Left ventricle myocardium inferior (tissue), 1 donor: ENCODE measurements at places on chromosomes 7 and 10. TPM values are rescaled to one million over a fixed set of nuclear protein-coding genes. Genes with fewer than 3 reads are reported as not detected.
A peak's percentile ranks its signal among the peaks of the same experiment; 100 is the strongest.

- H3K27ac ChIP-seq: no peak overlapping the region
- peaks cover 82% of the 10 kb centered on the region for H3K36me3 ChIP-seq
- DNase-seq: no peak
Observed at GRCh38 chr10:15123749-15124184, 26.6 kb downstream of the RPP38 start.

- H3K27me3 ChIP-seq: no peaks in the 10 kb centered on the region
- peaks cover 17% of the 10 kb centered on the region for H3K4me1 ChIP-seq
- no peak for DNase-seq
Observed at GRCh38 chr10:110448682-110449418, 48.9 kb upstream of the DUSP5 start.

DNA sequence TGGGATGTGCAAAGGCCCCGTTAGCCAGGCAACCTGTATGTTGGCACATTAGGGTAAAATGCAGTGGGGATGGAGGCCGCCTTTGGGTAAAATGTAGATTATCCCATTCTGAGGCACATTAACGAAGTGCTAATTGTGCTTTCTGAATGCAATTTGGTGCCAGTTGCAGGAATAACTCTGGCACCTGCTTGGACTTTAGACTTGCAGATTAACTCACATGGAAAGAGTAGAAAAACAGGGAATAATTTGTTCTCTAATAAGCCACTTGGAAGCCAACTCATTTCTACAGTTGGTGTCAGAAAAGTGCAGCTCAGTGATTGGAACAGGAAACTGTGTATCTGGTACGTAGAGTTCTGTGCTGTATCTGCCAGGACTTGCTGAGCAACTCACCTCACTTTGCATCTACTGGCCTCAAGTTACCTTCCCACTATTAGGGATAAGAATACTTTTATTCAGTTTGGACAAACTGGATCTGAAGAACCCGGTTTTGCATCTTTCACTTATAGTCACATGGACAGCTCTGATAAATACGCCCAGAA lies 377.4 kb upstream of the PODXL start:
- peaks cover 55% of the 10 kb centered on the region for H3K27me3 ChIP-seq
- no peaks in the 10 kb centered on the region for H3K4me1 ChIP-seq
- no peak overlapping the region for H3K27ac ChIP-seq

METTL27 gene
- 0.44 TPM for total RNA-seq

INSYN2A gene
- total RNA-seq: not detected

DNA sequence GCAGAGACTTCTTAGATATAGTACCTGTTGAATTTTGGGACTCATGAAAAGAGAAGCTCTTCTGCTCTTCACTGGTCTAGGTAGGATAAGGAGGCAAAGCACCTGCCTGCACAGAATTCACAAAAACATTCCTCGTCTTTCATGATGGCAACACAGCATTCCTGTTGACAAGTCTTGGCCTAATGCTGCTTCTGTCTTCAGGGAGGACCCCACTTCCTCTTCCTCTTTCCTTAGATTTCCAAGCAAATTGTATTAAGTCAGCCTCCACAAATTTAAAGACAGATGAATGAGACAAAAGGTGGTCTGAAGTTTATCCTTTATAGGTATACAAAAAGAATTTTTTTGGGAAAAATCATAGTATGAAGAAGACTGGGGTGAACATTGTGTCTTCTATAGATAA lies 64.9 kb downstream of the DNAJB9 start:
- no peak overlapping the region for H3K4me3 ChIP-seq
- no peaks in the 10 kb centered on the region for H3K27me3 ChIP-seq

DNA sequence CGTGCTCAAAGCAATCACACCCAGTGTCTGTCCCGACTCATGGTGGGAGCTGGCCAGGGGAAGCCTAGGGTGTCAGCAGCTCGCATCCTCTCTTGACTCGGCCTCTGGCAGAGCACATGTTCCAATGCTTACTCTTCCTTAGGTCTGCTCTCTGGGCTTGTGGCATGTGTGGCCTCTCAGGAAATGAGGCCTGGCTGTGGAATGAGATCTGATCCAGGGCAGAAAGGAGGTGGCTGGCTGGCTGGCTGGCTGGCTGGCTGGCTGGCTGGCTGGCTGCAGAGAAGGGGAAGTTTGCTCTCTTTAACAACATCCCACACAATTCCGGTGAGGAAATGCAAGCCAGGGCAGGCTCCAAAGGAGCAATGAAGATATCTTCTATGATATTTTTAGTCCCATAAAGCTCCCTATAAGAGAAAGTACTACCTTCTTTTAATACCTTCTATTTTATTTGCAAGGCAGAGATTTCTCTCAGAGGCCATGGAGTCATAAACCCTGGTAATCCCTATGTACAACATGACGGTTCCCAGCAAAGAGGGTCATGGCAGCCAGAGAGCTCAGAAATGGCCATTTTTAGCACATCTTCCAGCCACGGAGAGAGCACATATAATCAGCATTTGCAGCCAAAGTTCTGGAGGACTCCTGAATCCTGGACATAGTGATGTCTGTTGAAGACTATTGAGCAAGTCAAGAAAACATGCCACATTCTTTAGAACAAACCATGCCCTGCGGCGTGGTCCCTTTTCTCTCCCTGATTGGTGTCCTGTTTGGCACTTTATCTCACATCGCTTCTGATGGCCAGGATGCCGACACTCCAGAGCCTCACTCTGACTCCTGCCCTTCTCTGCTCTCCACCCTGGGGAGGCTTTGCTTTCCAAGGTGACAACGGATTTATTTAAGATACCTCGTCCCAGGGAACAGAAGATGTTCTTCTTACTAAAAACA lies 153.7 kb downstream of the FANK1 start:
- no peaks in the 10 kb centered on the region for H3K27me3 ChIP-seq
- peak; percentile 50 for DNase-seq
- H3K36me3 ChIP-seq: no peaks in the 10 kb centered on the region
- H3K27ac ChIP-seq: peak overlapping the region; percentile 44

IL6 gene
- total RNA-seq: 0.69 TPM

- peak overlapping the region; percentile 79 for H3K4me3 ChIP-seq
- H3K27me3 ChIP-seq: peaks cover 16% of the 10 kb centered on the region
- peak overlapping the region; percentile 44 for H3K27ac ChIP-seq
Observed at GRCh38 chr7:99579956-99580777, 17.9 kb upstream of the TMEM225B start.

- H3K36me3 ChIP-seq: no peaks in the 10 kb centered on the region
- no peaks in the 10 kb centered on the region for H3K27me3 ChIP-seq
- no peaks in the 10 kb centered on the region for H3K4me1 ChIP-seq
Observed at GRCh38 chr10:116588995-116589394, 1.8 kb upstream of the PNLIPRP1 start.

- H3K4me3 ChIP-seq: no peak overlapping the region
- H3K27me3 ChIP-seq: no peaks in the 10 kb centered on the region
Observed at GRCh38 chr7:131657881-131658280, 101.5 kb upstream of the PODXL start.

GRCh38 chr7:116392806-116393205 lies 106.7 kb upstream of the CAV2 start:
- peak overlapping the region; percentile 78 for H3K27ac ChIP-seq
- H3K36me3 ChIP-seq: no peaks in the 10 kb centered on the region
- H3K4me3 ChIP-seq: no peak overlapping the region
- H3K27me3 ChIP-seq: no peaks in the 10 kb centered on the region
- H3K4me1 ChIP-seq: peaks cover 39% of the 10 kb centered on the region
- DNase-seq: no peak

WDR91 gene
- 5.4 TPM for total RNA-seq

ZNF25 gene
- 17.8 TPM for total RNA-seq

- H3K36me3 ChIP-seq: no peaks in the 10 kb centered on the region
- H3K4me1 ChIP-seq: peaks cover 22% of the 10 kb centered on the region
- no peak overlapping the region for H3K27ac ChIP-seq
- no peak overlapping the region for H3K4me3 ChIP-seq
- no peaks in the 10 kb centered on the region for H3K27me3 ChIP-seq
Observed at GRCh38 chr10:18293536-18294510, 153.6 kb downstream of the CACNB2 start.

DNA sequence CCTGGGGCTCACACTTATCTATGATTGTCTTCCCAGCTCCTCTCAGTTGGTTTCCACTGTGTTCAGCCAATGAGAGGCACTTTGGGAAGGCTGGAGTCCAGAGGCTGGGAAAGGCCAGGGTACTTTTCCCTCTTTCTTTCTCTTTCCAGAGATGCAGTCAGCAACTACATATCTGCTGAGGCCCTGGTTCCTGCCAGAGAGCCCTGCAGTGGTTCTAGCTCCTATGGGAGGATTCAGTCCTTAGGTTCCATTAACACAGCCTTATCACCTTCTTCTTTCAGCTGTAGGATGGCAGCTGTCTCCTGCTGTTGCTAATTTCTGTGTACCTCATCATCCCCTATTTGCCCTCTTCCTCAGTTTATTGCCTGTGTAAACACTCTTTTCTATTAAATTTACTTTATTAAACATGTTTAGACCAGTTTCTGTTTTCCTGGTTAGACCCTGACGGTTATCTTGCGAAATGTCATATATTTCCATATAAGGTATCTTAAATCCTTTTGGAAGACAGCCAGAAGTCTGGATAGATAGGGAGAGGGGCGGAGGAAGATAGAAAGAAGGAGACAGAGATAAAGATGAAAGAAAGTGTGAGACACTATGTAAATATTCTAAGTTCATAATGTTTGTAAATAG lies 100.3 kb downstream of the HGF start:
- H3K36me3 ChIP-seq: no peaks in the 10 kb centered on the region
- H3K27me3 ChIP-seq: no peaks in the 10 kb centered on the region
- DNase-seq: no peak

DNA sequence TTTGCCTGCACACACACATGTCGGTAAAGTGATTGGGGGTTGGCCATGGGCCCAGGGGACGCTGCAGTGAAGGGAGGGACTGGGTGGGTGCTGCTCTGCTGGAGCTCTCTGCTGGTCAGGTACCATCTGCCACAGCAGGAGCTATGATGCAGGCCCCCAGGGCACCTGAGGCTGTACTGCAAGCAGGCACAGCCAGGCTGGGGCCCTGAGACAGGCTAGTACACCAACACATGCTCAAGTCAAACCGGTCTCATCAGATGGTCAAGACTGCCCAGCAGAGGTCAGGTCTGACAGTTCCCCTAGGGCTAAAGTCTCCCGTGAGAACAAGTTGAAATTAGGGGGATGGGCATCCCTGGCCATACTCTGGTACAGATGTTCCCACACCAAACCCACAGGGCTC lies 118.3 kb upstream of the THSD7A start:
- H3K27ac ChIP-seq: no peak overlapping the region
- no peak for DNase-seq
- H3K4me3 ChIP-seq: no peak overlapping the region
- no peaks in the 10 kb centered on the region for H3K36me3 ChIP-seq
- no peaks in the 10 kb centered on the region for H3K27me3 ChIP-seq

GRCh38 chr7:87148332-87148955 lies 3.8 kb upstream of the DMTF1 start:
- no peak overlapping the region for H3K27ac ChIP-seq
- no peaks in the 10 kb centered on the region for H3K27me3 ChIP-seq
- H3K4me3 ChIP-seq: no peak overlapping the region

DNA sequence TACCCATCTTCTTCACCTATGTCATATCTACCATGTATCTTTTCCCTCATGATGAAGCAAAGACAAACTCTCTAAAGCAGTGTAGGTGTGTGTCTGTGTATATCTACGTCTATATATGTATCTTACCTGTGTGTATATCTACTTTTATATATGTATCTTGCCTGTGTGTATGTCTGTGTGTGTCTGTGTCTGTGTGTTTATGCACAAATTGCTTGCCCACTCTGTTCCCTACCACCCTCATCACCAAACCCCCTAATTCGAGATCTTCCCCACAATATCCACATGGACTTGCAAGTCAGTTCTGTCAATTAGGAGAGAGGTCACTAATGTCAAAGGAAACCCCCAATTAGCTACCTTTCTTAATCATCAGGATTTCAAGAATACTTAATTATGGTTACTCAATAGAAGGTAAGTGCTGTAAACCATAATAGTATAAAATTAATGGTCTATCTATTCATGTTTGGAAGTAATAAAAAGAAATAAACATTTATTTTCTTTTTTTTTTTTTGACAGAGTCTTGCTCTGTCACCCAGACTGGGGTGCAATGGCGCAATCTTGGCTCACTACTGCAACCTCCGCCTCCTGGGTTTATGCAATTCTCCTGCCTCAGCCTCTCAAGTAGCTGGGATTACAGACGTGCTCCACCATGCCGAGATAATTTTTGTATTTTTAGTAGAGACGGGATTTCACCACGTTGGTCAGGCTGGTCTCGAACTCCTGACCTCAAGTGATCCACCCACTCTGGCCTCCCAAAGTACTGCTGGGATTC lies 43.6 kb downstream of the ANKRD61 start:
- no peak overlapping the region for H3K4me3 ChIP-seq
- H3K4me1 ChIP-seq: no peaks in the 10 kb centered on the region
- no peak overlapping the region for H3K27ac ChIP-seq
- no peaks in the 10 kb centered on the region for H3K36me3 ChIP-seq

DNA sequence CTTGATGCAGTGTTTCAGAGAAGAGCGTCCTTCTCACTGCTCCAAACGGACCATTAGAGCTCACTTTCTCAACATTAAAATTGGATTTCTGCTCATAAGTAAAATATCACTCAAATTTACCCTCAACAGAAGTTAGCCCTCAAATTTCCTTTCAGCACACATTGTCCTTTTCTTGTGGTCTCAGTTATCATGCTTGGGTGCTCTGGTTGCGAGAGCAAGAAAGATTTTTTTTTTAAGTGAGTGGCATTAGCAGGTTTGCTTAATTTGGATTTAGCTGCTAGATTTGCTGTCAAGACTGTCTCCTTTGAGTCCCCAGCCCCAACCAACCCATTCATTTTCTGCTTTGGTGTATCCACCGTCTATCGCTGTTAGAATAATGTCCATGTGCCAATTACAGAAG lies 2.6 kb upstream of the CH25H start:
- H3K4me3 ChIP-seq: no peak overlapping the region
- DNase-seq: no peak
- peaks cover 34% of the 10 kb centered on the region for H3K4me1 ChIP-seq
- H3K36me3 ChIP-seq: peaks cover 6% of the 10 kb centered on the region

DNA sequence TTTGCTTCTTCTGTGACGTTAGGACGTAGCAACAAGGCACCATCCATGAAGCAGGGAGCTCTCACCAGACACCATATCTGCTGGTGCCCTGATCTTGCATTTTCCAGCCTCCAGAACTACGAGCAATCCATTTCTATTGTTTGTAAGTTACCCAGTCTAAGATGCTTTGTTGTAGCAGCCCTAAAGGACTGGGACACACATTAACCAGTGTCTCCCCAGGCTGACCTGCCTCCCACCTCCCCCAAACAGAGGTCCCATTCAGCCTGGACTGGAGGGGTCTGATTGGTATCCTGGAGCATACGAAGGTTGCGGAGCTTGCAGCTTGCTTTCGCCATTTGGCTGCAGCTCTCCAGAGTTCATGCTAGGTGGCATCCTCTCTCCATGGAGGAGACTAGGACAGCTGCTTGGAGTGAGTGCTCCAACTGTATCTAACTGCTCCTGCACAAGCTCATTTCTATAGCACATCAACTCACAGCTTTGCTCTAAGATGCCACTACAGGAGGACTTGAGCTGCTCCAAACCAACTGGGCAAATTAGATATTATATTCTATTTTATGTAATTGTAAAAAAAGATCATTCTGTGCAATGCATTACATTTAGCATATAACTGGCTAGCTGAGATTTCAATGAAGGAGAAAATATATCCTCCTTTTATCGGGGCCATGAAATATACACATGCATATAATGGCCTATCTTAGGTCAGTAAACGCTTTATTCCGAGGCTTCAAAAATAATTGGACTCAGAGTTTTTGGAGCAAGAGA lies 8.0 kb upstream of the GRK5 start:
- H3K36me3 ChIP-seq: no peaks in the 10 kb centered on the region
- DNase-seq: peak; percentile 32
- H3K4me3 ChIP-seq: no peak overlapping the region
- H3K27ac ChIP-seq: no peak overlapping the region
